Stimulated activated naive B cell treated with anti-CD40 and anti-IgM and Interleukin-4, amounts not matched to agents 10 μg/mL and 1 μg/mL and 100 μg/mL, for 72 hours (primary cell): ENCODE measurements at places on chromosomes 1 and 21.

DNA sequence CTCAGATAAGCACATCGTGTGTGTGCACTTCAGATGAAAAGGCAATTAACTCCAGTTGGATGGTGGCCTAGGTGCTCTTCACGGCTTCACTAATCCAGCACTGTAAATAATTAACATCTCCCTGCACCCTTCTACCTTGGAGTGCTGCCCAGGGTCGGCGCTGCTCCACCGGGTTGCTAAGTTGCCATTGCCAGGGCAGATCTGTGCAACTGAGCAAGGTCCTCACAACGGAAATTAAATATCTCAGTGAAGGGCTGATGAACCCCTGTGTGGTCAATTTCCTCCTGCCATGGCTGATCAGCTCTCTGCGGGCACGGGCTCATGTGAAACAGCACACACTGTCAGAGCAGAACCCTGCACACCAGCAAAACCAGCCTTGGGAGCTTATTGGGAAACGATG, 63.2 kb downstream of the SYDE2 start:
- DNase-seq: no peak

DNA sequence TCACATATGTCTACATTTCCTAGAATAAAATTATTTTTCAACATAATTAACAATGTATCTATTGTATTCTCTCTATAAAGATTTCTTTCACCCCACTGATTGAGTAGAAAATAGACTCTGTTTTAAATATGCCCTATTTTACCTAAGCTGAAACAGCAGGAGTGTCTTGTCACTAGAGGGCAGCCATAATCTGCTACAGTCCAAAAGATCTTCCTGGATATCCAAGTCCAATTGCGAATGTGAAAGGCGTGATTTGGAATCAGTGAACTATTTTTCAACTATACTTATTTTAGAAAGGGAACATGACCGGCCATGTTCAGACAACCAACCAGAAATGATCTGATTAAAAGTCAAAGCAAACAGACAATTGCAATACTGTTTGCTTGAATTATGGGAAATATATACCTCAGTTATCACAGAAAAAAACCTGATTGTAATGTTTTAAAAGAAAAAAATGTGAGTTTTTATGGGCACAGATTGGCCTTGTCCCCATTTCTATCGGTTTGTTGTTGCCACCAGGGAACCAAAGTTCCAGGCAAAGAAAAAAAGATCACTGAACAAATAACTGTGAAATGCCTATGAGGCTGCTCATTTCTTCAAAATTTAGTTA, 1211.0 kb upstream of the ADGRL4 start:
- DNase-seq: no peak

DNA sequence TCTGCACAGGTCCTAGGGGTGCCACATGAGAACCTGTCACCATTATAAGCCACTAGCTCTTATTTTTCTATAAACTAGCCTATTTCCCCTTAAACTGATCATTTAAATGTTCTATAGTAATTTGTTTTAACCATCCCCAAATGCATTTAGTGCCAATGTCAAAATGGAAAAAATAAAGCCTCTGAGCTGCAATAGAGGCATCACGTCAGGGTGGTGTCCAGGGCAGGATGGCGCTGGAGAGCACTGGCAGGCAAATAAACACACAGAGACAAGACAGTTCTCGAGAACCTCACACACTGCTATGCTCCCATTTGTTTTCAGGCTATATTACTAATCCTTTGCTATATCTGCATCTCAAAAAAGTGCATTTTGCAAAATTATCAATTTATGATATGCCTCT, 73.4 kb upstream of the NEK2 start:
- no peak for DNase-seq

- DNase-seq: no peak
Observed at GRCh38 chr1:76782809-76783208, 84.5 kb upstream of the ST6GALNAC5 start.
